ENCODE measurements at places on chromosomes 13 and 19. TPM values are rescaled to one million over a fixed set of nuclear protein-coding genes. Genes with fewer than 3 reads are reported as not detected.

The ZNF700 gene
- total RNA-seq: 9.1 TPM

- no peak for DNase-seq
These were observed 11.6 kb downstream of the GJB2 start for GRCh38 chr13:20181188-20181587.

- no peak for DNase-seq
These were observed 4.3 kb upstream of the LATS2 start for GRCh38 chr13:21065686-21066085.

GRCh38 chr13:112118451-112119064 is 51.6 kb downstream of the SOX1 start:
- DNase-seq: peak; percentile 65

- DNase-seq: no peak
These were observed 5.7 kb downstream of the ACOD1 start for GRCh38 chr13:76953968-76954367.
